ENCODE measurements at places on chromosomes 3 and 15.

DNA sequence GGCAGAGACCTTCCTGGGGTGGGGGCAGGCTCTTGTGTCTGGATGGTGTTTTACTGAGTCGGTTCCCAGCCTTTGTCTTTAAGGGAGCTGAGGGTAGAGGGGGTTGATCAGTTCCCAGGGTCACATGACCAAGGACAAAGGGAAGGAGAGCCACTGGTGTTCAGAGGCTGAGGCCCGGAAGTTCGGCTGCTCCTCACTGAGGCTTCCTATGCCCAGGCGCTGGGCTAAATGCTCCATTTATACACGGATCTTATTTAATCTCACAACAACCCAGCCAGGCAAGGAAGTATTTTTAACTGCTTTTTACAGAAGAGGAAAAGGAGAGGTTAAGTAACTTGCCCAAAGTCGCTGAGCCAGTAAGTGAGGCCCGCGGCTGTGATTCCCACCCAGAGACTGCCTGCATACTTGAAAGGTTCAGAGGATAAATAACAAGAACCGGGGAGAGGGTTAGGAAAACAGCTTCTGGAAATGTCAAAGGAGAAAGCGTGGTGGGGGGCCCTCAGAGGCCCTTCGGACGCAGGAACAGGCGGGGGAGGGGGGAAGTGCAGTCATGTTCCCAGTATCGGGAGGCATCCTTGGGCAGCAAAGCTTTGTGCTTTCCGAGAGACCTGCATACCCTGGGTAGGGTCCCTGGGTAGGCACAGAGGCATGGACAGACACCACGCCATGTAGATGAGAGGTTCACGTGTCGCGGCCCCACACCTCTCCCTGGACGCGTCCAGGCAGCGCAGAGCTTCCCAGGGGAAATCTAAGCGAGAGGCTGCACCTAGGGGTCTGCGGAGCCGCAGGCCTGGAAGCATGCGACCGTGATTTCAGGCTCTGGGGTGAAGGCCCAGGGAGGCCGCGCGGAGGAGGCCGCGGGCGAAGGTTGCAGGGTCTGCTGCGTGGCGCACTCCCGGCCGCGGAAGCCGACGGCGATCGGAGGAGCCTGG is 21.3 kb downstream of the EPHB3 start:
- DNase-seq = no peak

DNA sequence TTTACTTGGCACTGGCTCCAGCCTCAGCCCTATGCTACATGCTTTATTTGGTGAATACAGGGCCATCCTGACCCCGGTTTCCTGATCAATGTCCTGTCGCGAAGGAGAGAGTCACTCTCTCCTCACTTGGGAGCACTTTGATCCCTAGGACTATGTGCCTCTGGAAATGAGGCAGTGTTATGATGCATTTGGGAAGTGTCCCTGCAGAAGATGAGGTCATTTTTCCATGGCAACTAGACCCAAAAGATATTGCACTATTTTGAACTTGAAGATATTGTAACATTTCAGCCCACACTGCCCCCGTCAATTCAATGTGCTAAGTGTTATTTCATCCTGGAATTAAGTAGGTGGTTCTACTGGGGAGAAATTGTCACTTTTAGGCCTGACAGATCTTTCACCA is 68.0 kb downstream of the LRRK1 start:
- DNase-seq = no peak

GRCh38 chr3:140726066-140726465 is 48.2 kb downstream of the TRIM42 start:
- no peak for DNase-seq

- DNase-seq = no peak
Observed at GRCh38 chr3:159669766-159670165, 318.9 kb upstream of the IL12A start.

DNA sequence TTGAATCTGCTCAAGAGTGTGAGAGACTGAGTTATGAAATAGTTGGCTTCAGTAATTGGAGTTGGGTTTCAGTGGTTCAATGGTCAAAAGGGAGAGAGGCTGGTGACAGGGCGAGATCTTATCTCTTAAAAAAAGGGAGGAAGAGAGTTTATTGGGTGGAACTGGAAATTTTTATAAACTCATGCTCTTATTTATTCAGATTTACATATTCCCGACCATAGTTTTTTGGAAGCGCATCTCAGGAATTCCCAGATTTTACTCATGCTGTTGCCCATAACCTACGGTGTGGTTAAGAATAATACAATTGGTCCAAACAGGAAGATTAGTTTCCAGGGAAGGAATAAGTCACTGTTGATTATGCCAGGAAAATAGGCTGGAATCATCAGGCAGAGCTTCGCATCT is 41.4 kb downstream of the CD200 start:
- no peak for DNase-seq

GRCh38 chr15:66834881-66835878 is 133.1 kb downstream of the SMAD6 start:
- peak; percentile 67 for DNase-seq

DNA sequence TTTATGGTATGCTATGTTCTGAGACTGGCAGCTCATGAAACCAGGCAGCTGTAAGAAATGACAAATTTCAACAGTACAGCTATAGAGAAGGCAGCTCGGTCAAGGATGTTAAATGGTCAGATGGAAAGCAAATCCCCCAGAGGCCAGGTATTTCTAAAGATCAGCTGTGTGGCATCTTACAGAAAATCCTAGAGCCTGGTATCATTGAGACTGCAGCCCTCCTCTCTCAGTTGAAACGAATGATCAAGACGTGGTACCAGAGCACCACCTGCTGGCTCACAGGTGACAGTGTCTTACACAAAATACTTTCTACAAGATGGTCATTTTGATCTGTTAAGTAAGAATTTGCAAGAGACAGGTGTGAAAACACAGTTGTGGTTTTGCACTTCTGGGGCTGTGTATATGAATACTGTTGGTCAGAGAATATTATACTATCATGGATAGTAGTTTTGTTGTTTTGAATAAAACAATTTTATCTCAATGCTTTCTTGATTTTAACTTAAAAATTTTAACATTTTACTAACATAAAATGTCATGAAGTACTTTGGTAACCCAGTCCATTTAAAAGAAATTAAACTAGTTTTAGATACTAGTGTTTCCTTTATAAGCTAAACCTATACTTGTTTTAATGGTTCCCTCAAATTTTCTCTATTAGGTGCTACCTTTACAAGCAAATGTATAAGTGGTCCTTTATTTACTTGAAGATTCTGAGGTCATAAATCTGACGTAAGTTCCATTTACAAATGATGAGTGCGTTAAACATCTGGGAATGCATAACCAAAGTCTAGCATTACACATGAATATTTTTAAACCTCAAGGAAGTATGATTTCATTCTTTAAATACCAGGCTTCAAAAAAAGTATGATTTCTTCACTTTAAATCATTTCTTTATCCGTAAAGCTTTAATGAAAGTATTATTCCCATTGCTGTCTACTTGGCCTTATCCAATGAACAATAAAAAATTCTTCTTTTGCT is 121.8 kb downstream of the PDZRN3 start:
- DNase-seq = peak; percentile 77

DNA sequence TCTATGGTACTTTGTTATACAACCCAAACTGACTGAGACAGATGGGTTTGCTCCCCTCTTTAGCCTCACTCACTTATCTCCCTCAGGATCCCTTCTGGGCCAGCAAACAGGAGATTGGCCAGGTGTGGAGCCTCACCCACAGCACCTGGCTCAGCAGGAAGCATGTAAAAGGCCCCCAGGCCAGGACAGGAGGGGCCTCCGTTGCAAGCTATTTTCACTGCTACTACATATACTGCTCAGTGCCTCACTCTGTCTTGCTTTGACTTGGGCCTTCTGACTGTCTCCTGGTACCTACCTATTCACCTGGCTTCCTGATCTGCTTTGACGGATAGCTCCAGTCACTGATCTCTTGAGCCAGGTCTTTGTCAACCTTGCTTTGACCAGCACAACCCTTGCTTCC is 20.4 kb upstream of the TPM1 start:
- DNase-seq = no peak

- DNase-seq = no peak
Observed at GRCh38 chr3:10017636-10018292, 8.5 kb upstream of the FANCD2 start.

GRCh38 chr3:17936736-17937480 is 194.5 kb upstream of the TBC1D5 start:
- DNase-seq = no peak

GRCh38 chr3:24177201-24177600 is 232.1 kb downstream of the NR1D2 start:
- no peak for DNase-seq

GRCh38 chr3:133886031-133886722 is 9.5 kb downstream of the RAB6B start:
- DNase-seq = no peak

DNA sequence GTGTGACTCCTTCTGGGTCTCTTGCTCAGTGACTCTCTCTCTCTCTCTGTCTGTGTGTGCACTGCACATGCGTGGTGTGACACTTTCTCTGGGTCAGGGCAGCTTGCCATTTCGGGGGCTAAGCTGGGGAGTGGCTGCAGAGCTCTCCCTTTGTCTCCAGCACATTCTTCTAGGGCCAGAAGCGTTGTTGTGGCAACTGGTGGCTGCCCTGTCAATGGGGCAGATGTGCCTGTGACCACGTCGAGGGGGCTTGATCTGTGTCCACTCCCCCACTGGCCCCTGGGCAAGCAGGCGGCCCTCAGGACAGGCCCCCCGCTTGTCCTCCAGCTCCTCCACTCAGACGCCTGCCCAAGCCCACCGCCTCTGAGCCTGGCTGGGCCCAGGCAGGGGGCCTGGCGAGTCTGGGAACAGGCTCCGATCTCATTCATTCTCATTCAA is 67.8 kb downstream of the WNT7A start:
- DNase-seq = no peak

Data from body of pancreas (tissue), 4 donors.